Naive B cell (primary cell): ENCODE measurements at places on chromosomes 13 and 19. TPM values are rescaled to one million over a fixed set of nuclear protein-coding genes. Genes with fewer than 3 reads are reported as not detected.

DNA sequence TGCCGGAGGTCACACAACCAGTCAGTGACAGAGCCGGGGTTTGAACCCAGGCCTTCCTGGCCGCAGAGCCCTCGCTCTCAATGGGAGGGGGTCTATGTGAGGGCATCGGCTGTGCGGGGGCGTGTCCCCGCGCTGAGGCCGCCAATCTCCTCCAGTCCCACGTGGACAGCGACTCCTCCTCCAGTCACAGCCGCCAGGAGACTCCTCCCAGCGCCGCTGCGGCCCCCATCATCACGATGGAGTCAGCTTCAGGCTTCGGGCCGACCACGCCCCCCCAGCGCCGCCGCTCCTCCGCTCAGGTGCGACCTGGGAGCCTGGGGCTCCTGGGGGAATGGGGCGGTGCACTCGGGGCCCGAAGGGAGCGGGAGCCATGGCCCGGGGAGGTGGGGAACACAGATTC, 6.0 kb downstream of the SPRED3 start:
- H3K27ac ChIP-seq, result no peak overlapping the region
- H3K27me3 ChIP-seq, result peaks cover 51% of the 10 kb centered on the region
- peaks cover 8% of the 10 kb centered on the region for H3K4me1 ChIP-seq
- DNase-seq, result no peak
- no peaks in the 10 kb centered on the region for H3K36me3 ChIP-seq

DNA sequence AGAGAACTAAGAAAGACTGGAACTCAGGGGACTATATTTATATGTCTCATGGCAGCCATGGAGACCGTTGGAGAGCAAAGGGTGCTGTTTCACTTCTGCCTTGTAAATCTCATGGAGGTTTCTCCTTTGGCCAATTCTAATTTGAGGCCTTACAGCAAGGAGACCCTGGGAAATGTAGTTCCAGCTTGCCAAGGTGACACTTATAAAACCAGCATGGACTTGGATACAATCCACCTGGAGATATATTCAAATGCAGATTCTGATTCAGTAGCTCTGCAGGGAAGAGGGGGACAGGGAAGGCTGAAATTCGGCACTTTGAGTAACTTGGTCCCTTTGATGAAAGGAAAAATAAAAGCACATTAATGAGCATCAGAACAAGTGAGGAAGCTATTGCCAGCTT, 90.0 kb downstream of the OXGR1 start:
- H3K27ac ChIP-seq, result no peak overlapping the region
- H3K36me3 ChIP-seq, result no peaks in the 10 kb centered on the region
- no peaks in the 10 kb centered on the region for H3K4me1 ChIP-seq
- DNase-seq, result no peak
- H3K27me3 ChIP-seq, result no peaks in the 10 kb centered on the region

DNA sequence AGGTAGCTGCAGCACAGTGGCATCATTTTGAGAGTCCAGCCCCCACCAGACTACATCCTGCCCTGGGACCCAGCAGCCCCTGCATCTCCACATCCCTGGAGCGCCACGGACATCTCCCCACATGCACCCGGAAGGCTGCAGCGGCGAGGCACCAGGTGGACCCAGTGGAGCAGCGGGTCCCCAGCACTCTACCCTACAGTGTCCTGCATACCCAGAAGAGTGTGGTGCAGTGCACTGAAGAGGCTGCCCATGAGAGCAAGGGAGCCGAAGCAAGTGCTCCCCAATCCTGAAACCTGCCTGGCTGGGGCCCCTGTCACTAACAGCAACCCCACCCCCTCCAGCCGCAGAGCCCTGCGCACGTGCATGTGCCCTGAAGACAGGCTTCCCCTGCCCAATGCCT, 21.3 kb upstream of the SLC7A9 start:
- peaks cover 48% of the 10 kb centered on the region for H3K36me3 ChIP-seq
- no peak overlapping the region for H3K27ac ChIP-seq
- DNase-seq, result no peak
- H3K4me1 ChIP-seq, result no peaks in the 10 kb centered on the region
- no peaks in the 10 kb centered on the region for H3K27me3 ChIP-seq
- no peak overlapping the region for H3K4me3 ChIP-seq

DNA sequence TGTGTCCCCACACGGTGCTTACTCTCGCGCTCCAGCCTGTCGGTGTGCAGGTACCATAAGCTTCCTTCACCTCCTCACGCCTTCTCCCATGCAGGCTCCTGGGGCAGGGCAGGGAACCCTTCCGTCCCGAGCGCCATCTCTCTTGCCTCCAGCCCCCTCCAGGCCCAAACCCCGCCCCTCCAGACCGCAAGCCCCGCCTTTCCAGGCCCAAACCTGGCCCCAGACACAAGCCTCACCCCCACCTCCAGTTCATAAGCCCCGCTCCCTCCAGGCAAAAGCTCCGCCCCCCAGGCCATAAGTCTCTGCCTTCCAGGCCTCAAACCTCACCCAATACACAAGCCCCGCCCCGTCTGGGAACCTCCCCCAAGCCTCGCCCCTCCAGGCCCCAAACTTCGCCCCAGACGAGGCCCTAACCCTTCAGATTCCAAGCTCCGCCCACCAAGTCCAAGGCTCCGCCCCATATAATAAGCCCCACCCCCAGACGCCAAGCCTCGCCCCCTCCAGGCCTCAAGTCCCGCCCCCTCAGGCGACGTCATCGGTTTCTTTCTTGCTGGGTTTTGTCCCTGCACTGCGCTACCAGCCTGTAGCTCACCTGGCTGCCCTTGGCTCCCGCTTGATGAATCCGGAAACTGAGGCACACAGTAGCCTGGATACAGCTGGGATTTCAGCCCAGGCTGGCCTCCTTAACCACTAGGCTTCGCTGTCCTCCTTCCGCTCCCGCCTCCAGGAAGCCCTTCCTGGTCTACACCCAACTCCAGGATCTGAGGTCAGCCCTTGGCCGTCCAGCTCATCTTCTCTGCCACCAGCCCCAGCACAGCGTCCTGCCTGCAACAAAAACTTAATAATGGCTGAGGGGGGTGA, 16.1 kb downstream of the MKNK2 start:
- peak overlapping the region; percentile 81 for H3K27ac ChIP-seq
- H3K4me1 ChIP-seq, result peaks cover 31% of the 10 kb centered on the region
- no peak overlapping the region for H3K4me3 ChIP-seq
- peaks cover 7% of the 10 kb centered on the region for H3K36me3 ChIP-seq

DNA sequence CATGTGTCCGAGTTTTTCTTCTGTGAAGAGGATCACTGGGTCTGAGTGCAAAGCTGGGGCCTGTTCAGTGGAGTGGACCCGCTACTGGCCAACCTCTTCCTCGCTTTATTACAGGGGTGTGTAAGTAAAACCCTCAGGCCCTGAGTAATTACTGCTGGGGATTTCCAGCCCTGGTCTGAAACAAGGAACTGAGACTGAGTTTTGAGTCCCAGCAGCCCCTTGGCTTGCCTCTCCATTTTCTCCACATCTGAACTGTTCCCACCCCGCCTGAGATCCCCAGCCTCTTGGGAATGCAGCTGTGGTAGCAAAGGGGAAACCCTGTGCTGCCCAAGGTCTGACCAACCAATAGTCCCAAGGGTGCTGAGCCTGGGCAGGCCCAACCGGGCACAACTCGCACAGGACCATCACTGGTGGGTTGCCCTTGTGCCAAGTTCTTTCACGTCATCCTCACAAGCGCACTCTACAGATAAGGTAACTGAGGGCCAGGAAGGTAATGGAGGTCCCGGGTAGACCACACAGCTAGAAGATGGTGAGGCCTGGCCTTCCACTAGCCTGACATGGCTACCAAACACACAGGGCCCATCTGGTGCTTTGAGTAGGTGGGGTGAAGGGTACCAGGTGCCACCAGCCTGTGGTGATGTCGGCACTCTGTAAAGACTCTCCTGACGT, 13.7 kb upstream of the SLC35E1 start:
- DNase-seq, result peak; percentile 89
- peak overlapping the region; percentile 91 for H3K4me3 ChIP-seq

The CAMSAP3 gene
- not detected for polyA plus RNA-seq

The CELF5 gene
- not detected for polyA plus RNA-seq

The RASGRP4 gene
- polyA plus RNA-seq, result 0.60 TPM

The ENOX1 gene
- not detected for polyA plus RNA-seq
